Activated T-cell treated with anti-CD3 and anti-CD28 coated beads, Interleukin-2, amount 50 U/mL, for 72 hours (primary cell): ENCODE measurements at places on chromosomes 3 and 15. TPM values are rescaled to one million over a fixed set of nuclear protein-coding genes. Genes with fewer than 3 reads are reported as not detected.

- no peak for DNase-seq
Observed at GRCh38 chr3:68793759-68794701, 138.3 kb downstream of the TAFA4 start.

GRCh38 chr3:184315871-184316661 is 1.7 kb downstream of the EIF4G1 start:
- DNase-seq: no peak

- DNase-seq: no peak
Observed at GRCh38 chr3:116391296-116392201, 53.7 kb downstream of the LSAMP start.

DNA sequence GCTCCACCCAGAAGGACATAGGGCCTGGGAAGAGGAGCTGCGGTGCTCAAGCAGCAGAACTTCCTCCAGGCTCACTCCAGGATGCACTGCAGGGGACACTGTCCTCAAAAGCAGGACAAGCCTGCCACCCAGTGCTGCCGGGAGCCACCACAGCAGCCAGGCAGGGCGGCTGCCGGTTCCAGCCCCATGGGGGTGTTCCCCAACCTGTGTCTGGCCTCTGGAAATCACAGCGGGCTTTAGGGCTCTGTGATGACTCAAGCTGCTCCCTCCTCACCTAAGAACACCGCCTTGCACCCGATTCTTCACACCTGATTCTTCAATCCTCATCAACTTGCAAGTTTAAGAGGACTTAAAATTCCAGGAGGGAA is 71.9 kb upstream of the SLC6A11 start:
- DNase-seq: peak; percentile 23

SEC22A gene
- total RNA-seq: 17.4 TPM

SLC9A9 gene
- 5.2 TPM for total RNA-seq

DNA sequence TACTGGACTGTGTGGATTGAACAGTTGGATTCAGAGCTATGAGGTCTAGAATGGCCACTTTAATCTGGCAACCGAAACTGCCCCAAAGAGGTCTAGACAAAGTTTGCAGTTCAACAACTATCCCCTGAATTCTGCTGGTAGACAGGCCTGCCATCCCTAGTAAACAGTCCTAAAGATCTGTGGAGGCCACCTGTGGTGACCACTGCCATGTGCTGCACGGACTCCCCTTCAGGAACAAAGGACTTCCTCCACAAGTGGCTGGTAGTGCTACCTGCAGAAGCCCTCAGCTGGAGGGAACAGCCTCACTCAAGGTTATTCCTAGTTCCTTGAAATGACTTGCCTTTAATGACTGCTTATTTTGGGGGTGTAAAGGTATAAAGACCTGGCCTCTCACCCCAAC is 6.1 kb downstream of the TNFAIP8L3 start:
- DNase-seq: no peak

ABCC5 gene
- total RNA-seq: 18.2 TPM

CHCHD6 gene
- 15.5 TPM for total RNA-seq

GRCh38 chr15:76337696-76338485 is 1.3 kb downstream of the ISL2 start:
- DNase-seq: peak; percentile 29
